ENCODE measurements at places on chromosomes 3 and 15.

GRCh38 chr3:149247929-149248691 lies 26.5 kb upstream of the CP start:
- no peak for DNase-seq

GRCh38 chr15:28082891-28083684 lies 16.0 kb downstream of the OCA2 start:
- no peak for DNase-seq

- DNase-seq: no peak
Measured at GRCh38 chr15:52378746-52379394, 83.3 kb upstream of the MYO5C start.

GRCh38 chr15:40342416-40343320 lies 1.9 kb upstream of the CCDC9B start:
- DNase-seq: no peak

DNA sequence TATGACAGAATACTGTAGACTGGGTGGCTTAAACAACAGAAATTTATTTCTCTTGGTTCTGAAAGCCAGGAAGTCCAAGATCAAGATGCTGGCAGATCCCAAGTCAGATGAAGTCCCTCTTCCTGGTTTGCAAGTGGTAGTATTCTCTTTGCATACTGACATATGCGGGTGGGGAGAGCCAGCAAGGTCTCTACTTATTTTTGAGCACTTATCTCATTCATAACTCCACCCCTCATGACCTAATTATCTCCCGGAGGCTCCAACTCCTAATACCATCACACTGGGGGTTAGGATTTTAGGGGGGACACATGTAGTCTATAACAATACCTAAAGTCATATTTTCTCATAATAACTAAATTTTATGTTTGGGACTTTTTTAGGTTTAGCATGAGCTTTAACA lies 65.3 kb downstream of the BLM start:
- DNase-seq: no peak

GRCh38 chr3:156551746-156552145 lies 3.2 kb downstream of the SSR3 start:
- DNase-seq: no peak

DNA sequence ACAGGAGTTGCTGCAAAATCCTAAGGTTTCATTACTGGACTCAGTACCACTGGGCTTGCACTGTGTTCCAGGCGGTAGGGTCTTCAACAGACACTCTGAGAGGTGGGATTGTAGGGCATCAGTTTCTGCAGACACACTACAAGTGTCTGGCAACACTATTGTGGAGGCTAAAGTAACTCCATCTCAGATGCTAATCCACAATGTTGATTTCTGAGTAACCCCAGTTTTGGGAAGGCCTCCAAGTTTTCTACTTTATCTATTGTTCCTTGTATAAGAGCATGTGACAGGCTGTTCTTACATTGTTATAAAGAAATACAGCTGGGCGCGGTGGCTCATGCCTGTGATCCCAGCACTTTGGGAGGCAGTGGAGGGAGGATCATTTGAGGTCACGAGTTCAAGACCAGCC lies 2.5 kb upstream of the ABHD5 start:
- no peak for DNase-seq

- no peak for DNase-seq
Measured at GRCh38 chr3:123301331-123302184, 99.8 kb downstream of the SEC22A start.

DNA sequence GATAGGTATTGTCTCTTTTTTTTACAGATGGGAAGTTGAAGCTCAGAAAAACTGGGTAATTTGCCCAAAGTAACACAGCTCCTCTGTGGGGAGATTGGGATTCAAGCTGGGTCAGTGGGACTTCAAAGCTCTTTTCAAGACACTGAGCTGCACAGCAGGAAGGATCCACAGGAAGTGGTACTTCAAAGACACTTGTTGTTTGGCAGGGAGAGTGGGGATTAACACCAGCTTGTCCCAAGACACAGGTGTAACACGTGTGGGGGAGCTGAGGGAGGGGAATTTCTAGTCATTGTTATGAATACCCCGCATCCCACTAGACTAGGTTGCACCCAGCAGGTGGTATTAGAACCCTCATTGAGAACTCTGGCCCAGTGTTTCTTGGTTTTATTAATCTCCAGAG lies 116.0 kb downstream of the FOXB1 start:
- no peak for DNase-seq

- DNase-seq: no peak
Measured at GRCh38 chr15:98000249-98001203, 40.0 kb downstream of the ARRDC4 start.

DNA sequence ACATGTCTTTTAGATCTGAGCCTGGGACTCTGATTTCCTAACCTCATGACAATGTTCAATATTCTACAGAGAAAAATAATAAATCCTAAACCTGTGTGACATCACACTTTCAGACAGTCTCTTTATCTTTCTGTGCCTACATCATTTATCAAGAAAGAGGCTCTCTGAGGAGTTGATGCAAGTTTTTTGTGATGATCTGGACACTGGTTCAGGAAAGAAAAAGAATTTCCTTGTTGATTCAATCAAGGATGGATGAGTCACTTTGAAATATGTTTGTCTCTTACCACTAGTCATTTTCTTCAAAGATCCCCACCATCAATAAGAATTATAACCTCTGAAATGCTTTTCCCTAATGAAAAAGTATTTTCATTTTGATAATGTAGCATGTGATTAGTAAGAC lies 404.6 kb downstream of the WDR72 start:
- DNase-seq: no peak

DNA sequence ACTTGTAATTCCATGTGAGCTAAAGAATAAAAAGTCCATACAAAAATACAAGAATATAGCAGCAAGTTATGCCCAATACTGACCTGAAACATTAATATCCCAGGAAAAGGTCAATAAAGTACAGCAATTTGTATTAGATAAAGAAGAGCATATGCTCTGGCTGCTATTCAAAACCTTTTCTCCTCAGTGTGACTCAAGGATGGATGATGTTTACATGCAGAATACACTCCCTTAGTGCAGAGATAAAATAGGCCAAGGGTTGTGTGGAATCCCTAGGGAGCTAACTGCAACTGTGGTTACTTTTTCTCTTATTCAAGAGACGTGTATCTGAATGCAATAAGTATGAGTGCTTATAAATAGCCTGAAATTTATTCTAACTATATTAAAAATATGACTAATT lies 78.7 kb downstream of the SLC9A9 start:
- DNase-seq: no peak

DNA sequence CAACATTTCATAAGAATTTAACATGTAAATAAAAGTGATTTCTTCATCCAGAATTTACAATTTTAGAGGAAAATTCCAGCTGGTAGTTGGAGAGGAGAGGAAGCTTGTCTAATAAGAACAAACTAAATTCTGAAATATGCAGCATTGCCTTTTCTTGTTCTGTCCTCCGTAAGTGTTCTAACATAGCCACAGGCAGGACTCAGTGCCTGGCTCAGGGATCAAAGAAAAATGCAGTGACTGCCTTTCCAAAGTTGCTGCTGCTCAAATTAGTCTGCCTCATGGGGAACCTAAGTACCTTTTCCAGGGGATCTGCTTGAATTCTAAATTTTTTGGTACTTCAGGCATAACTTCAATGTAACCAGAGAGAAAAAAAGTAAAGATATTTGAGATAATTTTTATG lies 713.0 kb upstream of the CADM2 start:
- no peak for DNase-seq

GRCh38 chr3:190695994-190696393 lies 166.5 kb downstream of the GMNC start:
- no peak for DNase-seq

- no peak for DNase-seq
Measured at GRCh38 chr3:160921020-160921635, 165.1 kb downstream of the PPM1L start.

- no peak for DNase-seq
Measured at GRCh38 chr3:21752749-21753347, 1.8 kb upstream of the ZNF385D start.

DNA sequence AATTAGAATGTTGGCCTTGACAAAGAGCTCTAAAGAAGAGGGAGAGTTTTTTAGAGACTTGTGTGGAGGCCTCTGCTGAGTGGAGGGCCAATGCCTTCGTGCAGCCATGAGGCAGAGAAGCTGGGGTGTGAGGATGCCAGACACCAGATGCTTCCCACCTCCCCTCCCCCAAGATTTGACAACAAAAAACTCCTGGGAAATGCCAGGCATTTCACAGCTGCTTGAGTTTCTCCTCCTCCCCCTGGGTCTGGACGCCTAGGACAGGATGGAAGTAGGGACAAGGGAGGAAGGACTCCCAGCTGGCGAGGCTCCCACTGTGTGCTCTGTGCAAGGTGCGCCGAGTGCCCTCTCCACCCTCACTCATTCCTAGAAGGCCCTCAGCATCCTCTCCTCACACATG lies 20.1 kb downstream of the TGM4 start:
- DNase-seq: no peak

- DNase-seq: no peak
Measured at GRCh38 chr3:66856533-66856932, 141.6 kb upstream of the KBTBD8 start.

GRCh38 chr3:32002561-32003368 lies 21.2 kb downstream of the ZNF860 start:
- DNase-seq: no peak

DNA sequence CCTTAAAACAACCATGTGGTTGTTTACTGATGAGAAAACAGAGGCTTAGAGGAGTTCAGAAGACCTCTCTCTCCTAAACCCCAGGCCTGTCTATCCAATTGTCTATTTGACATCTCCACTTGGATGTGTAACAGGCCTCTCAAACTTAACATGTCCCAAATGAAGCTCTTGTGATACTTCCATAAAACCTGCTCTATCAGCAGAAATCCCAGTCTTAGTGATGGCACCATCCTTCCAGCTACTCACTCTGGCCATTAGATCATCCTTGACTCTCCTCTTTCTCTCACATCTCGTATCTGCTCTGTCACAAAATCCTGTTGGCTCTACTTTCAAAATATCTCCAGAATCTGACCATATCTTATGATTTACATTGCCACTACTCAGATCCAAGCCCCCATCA lies 28.8 kb downstream of the EHHADH start:
- no peak for DNase-seq

- no peak for DNase-seq
Measured at GRCh38 chr3:127490271-127491023, 100.1 kb downstream of the TPRA1 start.

GRCh38 chr3:171257251-171258203 lies 202.7 kb downstream of the TNIK start:
- DNase-seq: no peak

DNA sequence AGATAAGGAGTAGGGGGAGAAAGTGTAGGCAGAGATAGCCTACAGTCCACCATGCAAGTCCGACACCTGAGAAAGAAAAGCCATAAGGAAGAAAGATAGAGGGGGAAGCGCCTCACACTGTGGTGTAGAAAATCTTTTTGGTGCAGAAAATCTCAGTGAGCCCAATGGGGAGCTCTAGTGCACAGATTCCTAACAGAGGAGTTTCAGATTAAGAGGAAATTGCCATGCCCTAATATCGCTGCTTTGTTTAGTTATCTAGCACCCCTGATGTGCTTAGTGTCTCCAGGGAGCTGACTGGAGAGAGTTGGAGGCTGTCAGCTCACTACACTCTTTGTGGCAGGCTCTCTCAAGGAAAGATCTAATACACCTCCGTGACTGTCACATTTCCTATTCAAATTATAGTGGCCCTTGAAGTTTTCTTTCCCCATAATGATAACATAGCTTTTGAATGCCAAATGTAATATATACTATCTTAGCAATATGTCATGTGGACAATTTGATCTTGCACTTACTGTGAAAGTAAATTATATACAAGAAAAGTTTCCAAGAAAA lies 33.7 kb downstream of the CGGBP1 start:
- no peak for DNase-seq

DNA sequence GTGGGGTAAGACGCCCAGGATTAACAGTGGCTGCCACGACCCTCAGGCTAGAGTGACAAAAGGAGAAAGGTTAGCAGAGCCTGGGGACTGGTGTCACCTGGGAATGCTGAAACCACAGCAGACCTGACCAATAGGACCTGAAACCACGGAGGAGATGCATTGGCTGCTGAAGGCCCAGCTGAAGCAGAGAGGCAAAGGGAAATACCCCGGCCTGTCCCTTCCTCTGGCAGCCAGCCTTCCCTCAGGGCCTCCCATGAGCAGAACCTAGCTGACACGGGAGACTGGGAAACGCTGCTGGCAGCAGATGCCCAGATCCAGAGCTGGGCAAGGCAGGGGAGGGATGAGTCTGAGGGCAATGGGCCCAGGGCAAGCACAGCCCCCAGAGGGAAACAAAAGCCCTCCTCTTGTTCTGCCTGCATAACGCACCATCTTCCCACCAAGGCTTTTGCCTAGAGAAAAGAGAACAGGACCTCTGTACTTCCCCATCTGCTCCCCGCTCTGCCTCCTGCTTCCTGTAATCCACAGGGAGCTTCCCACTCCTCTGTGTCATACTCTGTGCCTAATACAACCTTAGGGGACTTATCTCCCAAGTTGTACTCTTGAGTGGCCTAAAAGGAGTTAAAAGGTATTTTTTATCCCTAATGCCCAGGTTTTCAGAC lies 216.2 kb downstream of the ABHD5 start:
- DNase-seq: no peak

DNA sequence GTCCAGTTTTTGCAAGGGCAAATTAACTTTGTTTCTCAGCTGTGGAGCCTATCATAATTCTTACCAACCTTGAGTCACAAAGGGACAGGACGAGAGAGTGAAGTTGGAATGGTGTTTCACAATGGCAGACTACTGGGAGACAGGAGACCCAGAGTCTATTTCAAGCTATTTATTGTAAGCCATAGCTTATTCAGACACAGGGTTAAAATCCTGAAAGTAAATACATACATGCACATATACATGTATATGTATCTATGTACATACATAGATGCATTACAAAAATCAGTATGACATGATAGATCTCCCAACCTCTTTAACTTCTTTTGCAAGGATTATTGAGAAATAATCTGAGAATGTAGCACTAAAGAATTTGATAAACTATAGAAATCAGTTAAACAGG lies 86.3 kb downstream of the DNAJC13 start:
- no peak for DNase-seq

GRCh38 chr15:40850576-40851112 lies 6.8 kb downstream of the SPINT1 start:
- DNase-seq: no peak

DNA sequence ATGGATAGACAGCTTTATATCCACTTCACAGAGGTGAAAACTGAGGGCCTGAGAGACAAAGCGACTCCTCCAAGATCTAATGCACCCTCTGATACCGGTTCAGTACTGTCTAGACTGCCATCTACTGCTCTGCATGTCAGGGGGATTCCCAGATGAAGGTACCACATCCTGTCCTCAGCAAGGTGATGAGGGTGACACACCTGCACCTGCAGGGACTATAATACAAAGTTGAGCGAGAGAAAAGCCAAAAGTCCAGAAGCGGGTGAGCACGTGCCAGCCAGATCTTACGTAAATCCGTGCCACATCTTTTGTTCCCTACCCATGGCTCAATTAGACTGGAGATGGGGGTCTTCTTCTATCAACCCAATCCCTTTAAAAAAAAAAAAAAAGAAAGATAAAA lies 32.4 kb upstream of the HES1 start:
- no peak for DNase-seq

DNA sequence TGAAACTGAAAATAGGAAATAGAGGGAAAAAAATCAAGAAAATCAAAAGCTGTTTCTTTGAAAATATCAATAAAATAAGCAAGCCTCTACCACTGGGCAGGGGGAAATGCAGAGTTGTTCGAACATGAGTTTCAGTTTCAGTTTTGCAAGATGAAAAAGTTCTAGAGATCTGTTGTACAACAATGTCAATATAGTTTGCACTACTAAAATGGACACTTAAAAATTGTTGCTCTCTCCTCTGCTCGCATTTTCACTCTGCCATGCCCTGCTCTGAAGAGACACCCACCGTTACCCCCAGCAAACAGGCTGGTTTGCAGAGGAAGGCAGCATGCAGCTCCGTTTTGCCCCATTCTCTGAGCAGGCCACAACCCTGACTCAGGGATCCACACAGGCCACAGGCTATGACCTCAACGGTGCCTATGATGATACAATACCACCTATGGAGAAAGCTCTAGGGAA lies 64.5 kb downstream of the ZNF148 start:
- DNase-seq: no peak
